Naive thymus-derived CD8-positive, alpha-beta T cell (primary cell): ENCODE measurements at places on chromosomes 7 and 10.
A peak's percentile ranks its signal among the peaks of the same experiment; 100 is the strongest.

DNA sequence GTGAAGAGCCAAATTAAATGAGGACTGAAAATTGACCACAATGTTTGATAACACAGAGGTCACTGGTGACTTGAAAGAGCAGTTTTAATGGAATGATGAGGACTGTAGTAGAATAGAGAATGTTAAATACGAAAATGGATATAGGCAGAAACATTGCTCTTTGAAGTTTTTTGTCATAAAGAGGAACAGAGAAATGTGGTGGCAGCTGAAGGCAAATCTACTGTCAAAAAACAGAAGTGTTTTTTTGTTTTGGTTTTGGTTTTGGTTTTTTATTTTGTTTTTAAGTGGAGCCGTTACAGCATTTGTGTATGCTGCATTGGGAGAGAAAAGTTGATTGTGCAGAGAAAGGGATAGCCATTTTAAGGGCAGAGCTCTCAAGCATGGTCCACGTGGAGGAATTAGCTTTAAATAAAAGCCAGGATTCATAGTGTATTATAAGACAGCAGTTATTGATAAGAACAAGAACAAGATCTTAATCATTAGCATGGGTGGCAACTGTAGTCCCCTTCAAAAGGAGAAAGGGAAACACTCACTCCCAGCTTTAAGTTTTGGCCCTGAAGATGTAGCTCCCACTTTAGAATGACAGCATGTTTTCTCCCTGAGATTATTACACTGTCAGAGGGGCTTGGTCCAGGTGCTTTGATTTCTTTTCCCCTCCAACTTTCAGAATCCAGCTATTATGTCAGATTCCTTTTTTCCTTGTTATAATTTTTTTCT lies 156.7 kb upstream of the BET1 start:
- H3K27ac ChIP-seq: peak overlapping the region; percentile 25
- no peak for DNase-seq
- H3K27me3 ChIP-seq: no peaks in the 10 kb centered on the region
- no peak overlapping the region for H3K4me3 ChIP-seq
- peaks cover 5% of the 10 kb centered on the region for H3K4me1 ChIP-seq
- H3K36me3 ChIP-seq: no peaks in the 10 kb centered on the region

DNA sequence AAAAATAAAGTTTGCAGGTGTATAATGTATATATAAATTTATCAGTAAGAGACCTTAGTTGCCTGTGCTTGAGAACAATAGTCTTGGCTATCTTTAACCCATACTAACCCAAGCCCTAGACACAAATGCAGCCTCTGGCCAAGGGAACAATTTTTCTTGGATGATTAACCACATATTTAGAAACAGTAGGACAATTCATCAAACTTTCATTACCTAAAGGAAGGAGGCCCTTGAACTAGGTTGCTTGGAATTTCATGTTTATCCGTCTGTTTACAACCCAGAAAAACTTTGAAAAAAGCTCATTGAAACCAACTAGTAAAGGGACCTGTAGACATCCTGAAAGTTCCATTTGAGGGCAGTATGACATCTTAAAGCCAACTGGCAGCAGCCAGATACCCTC lies 8.9 kb upstream of the ERLIN1 start:
- H3K4me3 ChIP-seq: no peak overlapping the region
- no peaks in the 10 kb centered on the region for H3K36me3 ChIP-seq
- DNase-seq: no peak
- no peak overlapping the region for H3K27ac ChIP-seq
- no peaks in the 10 kb centered on the region for H3K27me3 ChIP-seq

DNA sequence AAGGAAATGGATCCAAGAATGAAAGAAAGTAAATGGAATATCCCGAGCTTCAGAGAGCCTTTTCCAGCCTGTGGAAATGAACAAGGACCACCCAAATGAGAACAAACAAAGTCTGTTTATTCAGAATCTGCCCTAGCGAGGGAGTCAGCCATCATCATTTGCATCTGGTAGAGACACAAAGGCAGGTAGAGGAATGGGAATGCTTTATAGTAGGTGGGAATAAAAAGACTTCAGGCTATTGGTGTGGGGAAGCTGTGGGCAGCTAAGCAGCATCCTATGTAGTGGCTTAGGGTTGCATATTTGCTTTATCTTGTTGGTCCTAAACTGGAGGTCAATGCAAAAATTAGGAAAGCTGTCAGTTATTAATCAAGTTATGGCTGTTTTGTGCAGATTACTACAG lies 9.2 kb upstream of the MRLN start:
- no peaks in the 10 kb centered on the region for H3K4me1 ChIP-seq
- no peak for DNase-seq
- H3K27me3 ChIP-seq: no peaks in the 10 kb centered on the region

DNA sequence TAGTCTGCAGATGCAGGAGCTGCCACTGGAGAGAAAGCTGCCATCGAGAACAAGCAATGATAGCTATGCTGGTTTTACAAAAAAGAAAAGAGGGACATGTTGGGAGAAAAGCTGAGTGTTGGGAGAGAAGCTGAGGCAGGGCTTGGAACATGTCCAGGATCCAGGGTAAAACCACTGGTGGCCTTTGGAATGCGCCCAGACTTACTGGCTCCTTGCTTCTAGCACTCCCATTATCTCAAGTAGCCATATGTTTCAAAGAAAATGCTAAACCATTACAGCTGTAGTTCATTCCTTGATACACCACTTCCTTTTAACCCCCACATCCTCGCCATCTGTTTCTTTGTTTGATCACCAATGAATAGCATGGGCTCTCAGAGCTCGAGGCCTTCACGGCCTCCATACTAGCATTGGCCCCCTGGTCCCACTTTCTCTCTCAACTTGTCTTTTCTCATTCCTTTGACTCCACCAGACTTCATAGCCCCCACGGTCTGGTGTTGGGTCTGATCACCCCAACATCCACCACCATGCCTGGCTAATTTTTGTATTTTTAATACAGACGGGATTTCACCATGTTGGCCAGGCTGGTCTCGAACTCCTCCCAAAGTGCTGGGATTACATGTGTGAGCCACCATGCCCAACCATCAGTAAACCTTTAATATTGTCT lies 23.8 kb upstream of the PLAC9 start:
- no peaks in the 10 kb centered on the region for H3K4me1 ChIP-seq
- H3K27ac ChIP-seq: no peak overlapping the region
- no peak overlapping the region for H3K4me3 ChIP-seq
- H3K27me3 ChIP-seq: no peaks in the 10 kb centered on the region

- peaks cover 9% of the 10 kb centered on the region for H3K4me1 ChIP-seq
- no peak overlapping the region for H3K4me3 ChIP-seq
- H3K27me3 ChIP-seq: peaks cover 4% of the 10 kb centered on the region
- no peak for DNase-seq
- H3K36me3 ChIP-seq: no peaks in the 10 kb centered on the region
Measured at GRCh38 chr7:20064181-20064970, 152.8 kb downstream of the MACC1 start.

- H3K27ac ChIP-seq: no peak overlapping the region
- peaks cover 37% of the 10 kb centered on the region for H3K36me3 ChIP-seq
- H3K4me1 ChIP-seq: peaks cover 9% of the 10 kb centered on the region
- no peak overlapping the region for H3K4me3 ChIP-seq
Measured at GRCh38 chr10:71333129-71333887, 14.2 kb downstream of the SLC29A3 start.

- peak overlapping the region; percentile 29 for H3K4me3 ChIP-seq
- H3K27ac ChIP-seq: no peak overlapping the region
- no peak for DNase-seq
- H3K4me1 ChIP-seq: no peaks in the 10 kb centered on the region
- no peaks in the 10 kb centered on the region for H3K36me3 ChIP-seq
Measured at GRCh38 chr10:3413937-3414666, 241.5 kb upstream of the PITRM1 start.

DNA sequence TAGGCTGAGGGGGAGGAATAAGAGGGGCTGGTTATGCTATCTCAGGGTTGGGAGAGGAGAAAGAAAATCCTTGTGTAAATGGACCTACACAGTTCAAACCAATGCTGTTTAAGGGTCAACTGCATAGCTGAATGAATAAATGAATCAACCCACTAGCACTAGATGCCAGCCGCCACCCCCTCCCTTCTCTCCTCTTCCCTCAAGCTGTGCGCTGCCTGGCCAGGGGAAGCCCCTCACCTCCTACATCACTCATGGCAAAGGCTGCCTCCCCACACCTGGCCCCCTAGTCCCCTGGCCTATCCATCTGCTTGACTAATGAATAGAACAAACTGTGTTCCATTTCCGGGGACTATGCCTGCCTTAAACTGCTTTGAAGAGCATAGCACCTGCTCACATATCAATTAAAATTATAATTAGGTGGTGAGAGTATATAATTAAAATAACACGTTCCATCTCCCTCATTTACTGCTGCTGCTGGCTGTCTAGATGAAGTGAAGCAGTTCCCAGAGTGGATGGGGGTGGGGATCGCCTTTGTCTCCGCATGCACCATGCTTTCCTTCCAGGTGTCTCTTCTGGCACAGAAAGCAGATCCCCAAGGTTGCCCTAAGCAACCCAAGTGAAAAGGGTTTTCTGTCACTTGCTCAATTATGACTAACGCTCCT lies 32.6 kb downstream of the GRID1 start:
- H3K4me1 ChIP-seq: no peaks in the 10 kb centered on the region
- DNase-seq: no peak
- H3K27me3 ChIP-seq: peaks cover 11% of the 10 kb centered on the region
- H3K4me3 ChIP-seq: no peak overlapping the region

GRCh38 chr7:69942573-69942972 lies 344.3 kb downstream of the AUTS2 start:
- no peak overlapping the region for H3K4me3 ChIP-seq
- H3K27ac ChIP-seq: no peak overlapping the region
- H3K27me3 ChIP-seq: no peaks in the 10 kb centered on the region

GRCh38 chr10:98589691-98590090 lies 143.0 kb upstream of the HPS1 start:
- DNase-seq: no peak
- H3K4me3 ChIP-seq: no peak overlapping the region

GRCh38 chr10:60185421-60185820 lies 204.3 kb downstream of the ANK3 start:
- DNase-seq: no peak
- H3K27ac ChIP-seq: no peak overlapping the region
- no peak overlapping the region for H3K4me3 ChIP-seq
- H3K4me1 ChIP-seq: no peaks in the 10 kb centered on the region
- no peaks in the 10 kb centered on the region for H3K27me3 ChIP-seq

- no peak overlapping the region for H3K4me3 ChIP-seq
- H3K27me3 ChIP-seq: no peaks in the 10 kb centered on the region
- H3K36me3 ChIP-seq: peaks cover 4% of the 10 kb centered on the region
- no peak for DNase-seq
Measured at GRCh38 chr10:113026679-113027078, 76.6 kb downstream of the TCF7L2 start.

DNA sequence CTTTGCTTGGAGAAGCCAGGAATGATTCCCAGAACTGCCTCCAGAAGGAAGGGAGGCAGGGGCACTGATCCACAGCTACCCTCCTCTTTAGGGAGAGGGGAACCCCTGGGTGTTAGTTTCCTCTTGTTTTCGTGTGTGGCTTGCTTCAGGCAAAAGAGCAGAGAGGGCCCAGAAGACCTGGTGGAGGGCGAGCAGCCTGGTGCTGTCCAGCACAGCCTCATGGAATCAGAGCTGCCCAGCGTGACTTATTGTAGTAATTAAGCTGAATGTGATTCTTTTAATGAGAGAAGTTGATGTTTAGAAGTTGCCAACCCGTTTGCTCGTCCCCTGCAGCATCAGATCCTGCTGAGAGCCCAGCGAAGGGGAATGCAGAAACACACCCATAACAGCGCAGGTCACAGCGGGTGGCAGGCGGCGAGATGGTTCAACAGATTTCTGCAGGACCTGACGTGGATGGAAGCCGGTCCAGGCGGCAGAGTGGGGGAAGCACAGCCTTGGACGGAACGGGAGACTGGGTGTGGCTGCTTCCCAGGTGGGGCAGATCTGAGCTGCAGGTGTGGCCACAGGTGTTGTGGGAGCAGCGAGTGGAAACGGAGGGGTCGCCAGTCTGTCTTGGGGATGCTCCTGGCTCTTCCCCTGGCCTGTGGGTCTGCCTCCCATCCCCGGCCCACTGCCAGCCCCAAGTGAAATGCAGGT lies 53.7 kb upstream of the SHH start:
- no peak overlapping the region for H3K27ac ChIP-seq
- no peaks in the 10 kb centered on the region for H3K4me1 ChIP-seq
- no peak overlapping the region for H3K4me3 ChIP-seq
- no peak for DNase-seq
- no peaks in the 10 kb centered on the region for H3K27me3 ChIP-seq
- H3K36me3 ChIP-seq: no peaks in the 10 kb centered on the region

DNA sequence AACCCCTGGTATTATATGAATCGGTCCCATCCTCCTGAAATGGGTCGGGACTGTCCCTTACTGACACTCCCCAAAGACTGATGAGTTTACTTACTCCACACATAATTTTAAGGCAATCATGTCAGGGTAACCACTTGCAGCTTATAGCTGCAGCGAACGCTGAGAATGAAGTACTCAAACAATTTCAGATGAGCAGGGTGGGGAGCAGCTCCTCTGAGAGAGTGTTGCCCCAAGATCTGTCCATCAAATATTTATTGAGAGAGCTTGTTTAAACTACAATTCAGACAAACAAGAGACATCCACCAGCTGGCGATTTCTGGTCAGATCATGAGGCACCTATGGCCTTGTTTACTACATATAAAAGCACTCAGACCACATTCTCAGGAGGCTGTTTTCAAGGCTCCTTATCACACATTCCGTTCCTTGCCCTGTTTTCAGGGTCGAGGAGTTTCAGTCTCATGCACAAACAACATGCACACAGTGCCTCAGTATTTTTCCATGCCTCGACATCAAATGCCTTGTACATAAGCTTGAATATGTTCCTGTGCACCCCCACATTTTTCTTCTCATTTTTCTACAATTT lies 80.1 kb downstream of the THSD7A start:
- H3K27me3 ChIP-seq: no peaks in the 10 kb centered on the region
- H3K4me3 ChIP-seq: no peak overlapping the region
- no peak for DNase-seq
- H3K27ac ChIP-seq: no peak overlapping the region
- no peaks in the 10 kb centered on the region for H3K4me1 ChIP-seq

DNA sequence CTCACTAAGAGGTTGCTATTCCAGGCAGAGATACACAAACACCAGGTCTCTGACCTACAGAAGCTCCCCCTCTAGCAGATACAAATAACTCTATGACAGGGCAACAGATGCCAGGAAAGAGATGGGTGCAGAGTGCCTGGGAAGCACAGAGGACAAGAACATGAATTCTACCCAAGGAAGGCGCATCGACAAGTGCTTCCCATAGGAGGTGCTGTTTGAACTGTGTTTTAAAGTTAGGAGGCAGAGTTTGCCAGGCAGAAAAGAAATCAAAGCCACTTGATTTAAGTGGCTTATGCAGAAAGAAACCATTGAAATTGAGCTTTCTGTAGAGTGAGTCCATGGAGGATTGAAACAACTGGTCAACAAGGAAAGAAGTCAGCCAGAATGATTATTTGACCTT lies 35.3 kb upstream of the EGR2 start:
- no peaks in the 10 kb centered on the region for H3K36me3 ChIP-seq
- no peak for DNase-seq
- H3K27me3 ChIP-seq: peaks cover 5% of the 10 kb centered on the region
- no peak overlapping the region for H3K4me3 ChIP-seq

- no peaks in the 10 kb centered on the region for H3K4me1 ChIP-seq
- DNase-seq: no peak
- H3K27me3 ChIP-seq: no peaks in the 10 kb centered on the region
- H3K4me3 ChIP-seq: no peak overlapping the region
- no peak overlapping the region for H3K27ac ChIP-seq
Measured at GRCh38 chr7:13240349-13240748, 552.9 kb downstream of the ARL4A start.

GRCh38 chr7:111140091-111140865 lies 49.4 kb downstream of the LRRN3 start:
- H3K27me3 ChIP-seq: no peaks in the 10 kb centered on the region
- H3K27ac ChIP-seq: no peak overlapping the region
